ENCODE measurements at places on chromosomes 11 and 22.

DNA sequence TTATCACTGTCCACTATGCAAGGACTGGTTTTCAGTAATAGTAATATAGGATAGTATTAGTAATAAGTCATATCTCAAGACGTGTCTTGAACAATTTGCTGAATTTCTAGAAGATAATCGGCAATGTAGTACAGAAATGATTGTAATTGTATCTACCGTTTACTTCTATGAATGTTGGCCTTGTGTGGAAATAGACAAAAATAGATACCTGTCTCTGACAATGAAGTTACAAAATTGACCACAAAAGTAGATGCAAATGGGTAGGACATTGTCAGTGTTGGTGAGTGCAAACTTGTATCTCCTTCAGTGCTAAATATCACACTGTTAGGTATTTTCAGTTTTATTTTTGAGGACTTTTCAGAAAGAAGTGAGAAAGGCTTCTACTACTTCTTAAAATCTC, 43.1 kb downstream of the SVIP start:
- DNase-seq = no peak

DNA sequence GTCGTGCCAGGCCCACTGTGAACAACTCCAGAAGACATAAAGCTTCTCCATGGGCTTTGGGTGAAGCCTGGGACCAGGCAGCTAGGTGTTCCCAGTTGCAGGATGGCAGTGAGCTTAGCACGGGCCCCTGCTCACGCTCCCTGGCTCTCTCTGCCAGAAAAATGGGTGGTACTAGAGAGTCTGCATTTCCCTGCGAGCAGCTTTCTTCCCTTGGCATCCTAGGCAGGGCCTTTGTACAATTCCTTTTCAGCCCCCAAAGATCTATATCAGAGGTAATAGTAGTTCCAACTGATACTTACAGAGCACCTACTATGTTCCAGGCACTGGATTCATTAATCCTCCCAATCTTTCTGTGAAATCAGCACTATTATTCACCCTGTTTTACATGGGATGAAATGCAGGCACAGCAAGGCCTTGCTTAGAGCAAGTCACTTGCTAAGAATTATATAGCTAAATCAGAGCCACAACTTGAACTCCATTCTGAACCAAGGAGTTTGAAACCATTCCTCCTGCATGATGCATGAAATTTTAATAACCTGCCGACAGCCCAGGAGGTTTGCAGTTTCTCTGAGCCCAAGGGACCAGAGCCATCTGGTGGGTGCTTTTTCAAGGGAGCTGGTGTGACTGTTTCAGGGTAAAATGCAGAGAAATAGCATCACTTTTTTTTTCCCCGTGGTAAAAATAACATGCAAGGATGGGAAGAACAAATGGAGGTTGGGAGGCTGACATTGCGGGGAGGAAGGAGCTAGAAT, 22.7 kb downstream of the NAV2 start:
- no peak for DNase-seq

- no peak for DNase-seq
These were observed 6.1 kb downstream of the SWAP70 start for GRCh38 chr11:9669954-9670353.

DNA sequence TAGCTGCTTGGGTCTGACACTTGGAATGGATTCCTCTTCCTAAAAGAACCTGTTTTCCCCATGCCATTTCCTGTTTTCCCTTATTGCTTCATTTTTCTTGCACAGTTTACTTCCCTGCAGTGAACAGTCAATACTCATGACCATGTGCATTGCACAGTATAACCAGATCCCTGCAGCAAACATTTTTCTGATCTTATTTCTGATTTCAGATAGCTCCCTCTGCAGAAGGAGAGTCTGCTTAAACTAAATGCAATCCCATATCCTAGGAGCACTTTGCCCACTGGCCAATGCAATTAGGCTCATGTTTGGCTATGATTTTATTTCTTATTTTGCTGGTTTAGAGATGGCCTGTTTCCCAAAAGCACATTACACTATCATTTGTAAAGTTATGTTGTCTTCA, 96.7 kb upstream of the CD44 start:
- no peak for DNase-seq

DNA sequence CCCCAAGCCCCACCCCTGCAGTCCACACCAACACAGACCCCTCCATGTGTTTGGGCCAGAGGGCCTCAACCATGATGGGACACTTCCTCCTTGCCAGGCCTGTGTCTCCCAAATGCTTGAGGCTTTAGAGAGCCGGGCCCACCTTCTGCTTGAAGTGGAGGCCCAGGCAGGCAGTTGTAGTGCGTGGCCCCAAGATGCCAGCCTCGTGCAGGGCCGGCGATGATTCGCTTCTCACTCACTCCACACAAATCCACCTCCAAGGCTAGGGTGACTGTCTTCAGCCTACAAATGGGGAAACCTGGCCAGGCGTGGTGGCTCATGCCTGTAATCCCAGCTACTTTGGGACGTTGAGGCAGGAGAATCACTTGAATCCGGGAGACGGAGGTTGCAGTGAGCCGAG, 5.7 kb downstream of the PRR5 start:
- DNase-seq = no peak

- peak; percentile 46 for DNase-seq
These were observed 25.0 kb upstream of the GAL start for GRCh38 chr11:68659158-68659921.

- DNase-seq = peak; percentile 54
These were observed 17.5 kb upstream of the EHF start for GRCh38 chr11:34603129-34604001.

- DNase-seq = no peak
These were observed 497 bp upstream of the SYT12 start for GRCh38 chr11:67022341-67022933.

DNA sequence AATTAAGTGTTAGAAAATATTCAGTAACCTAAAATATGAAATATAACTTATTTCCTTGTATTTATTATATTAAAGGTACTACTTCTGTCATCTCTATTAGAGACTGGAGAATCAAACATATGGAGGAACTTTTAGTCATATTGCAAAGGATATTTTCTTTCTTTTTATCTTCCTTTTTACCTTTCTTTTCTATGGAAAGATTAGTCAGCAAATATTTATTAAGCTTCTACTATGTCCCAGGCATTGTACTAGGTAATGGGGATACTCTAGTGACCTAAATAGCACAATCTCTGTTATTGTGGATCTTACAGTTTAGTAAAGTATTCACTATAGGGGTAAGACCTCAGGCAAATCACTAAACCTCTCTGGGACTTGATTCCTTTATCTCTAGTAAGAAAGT, 18.3 kb downstream of the SIK2 start:
- no peak for DNase-seq

GRCh38 chr11:35100013-35100383, 39.0 kb upstream of the CD44 start:
- no peak for DNase-seq

DNA sequence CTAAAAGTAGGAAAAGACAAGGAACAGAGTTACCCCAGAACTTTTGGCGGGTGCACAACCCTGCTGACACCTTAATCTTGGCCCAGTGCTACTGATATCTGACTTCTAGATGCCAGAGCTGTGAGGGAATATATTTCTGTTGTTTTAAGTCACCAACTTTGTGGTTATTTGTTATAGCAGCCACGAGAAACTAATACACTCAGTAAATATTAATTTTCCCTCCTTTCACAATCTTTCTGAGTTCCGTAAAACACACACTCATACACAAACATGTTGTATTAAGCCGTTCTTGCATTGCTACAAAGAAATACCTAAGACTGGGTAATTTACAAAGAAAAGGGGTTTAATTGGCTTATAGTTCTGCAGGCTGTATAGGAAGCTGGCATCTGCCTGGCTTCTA, 16.1 kb upstream of the ZDHHC13 start:
- DNase-seq = no peak

GRCh38 chr22:20298110-20298802, 21.6 kb downstream of the DGCR6L start:
- DNase-seq = no peak

DNA sequence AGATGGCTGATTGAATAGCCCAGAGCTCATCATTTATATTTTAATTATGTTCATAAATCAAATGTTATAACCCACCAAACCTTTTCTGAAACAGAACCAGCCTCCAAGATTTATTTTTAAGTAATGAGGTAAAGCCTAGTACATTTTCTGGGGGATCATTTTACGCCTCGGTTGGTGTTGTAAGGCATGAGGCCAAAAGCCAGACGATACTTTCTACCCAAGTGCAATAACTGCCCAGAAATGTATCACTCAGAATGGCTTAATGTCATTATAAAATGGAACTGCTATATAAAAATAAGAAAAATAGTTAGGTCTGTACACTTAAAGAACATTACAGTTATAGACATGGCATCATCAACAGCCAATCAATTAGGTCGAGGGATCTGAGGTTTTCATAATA, 283.3 kb downstream of the CADM1 start:
- no peak for DNase-seq

DNA sequence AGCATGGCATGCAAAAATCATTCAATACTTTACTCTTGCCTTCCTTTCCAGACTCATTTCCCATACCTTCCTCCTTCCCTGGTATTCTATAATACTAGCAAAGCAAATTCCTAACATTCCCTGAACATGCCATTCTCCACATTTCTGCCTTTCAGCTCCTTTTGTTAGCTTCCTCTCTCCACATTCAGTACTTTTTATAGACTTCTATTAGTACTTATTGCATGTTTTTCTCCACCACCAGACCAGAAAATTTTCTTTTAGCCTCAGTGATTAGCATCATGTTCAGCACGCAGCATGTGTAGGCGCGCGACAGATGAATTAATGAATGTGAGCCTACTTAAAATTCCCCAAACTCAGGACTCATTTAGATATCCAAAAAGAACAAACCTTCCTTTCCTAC, 935.3 kb downstream of the DLG2 start:
- DNase-seq = no peak

GRCh38 chr11:128906185-128907050, 15.3 kb downstream of the KCNJ5 start:
- no peak for DNase-seq

- peak; percentile 23 for DNase-seq
These were observed 879 bp downstream of the TMEM121B start for GRCh38 chr22:17120281-17120680.

DNA sequence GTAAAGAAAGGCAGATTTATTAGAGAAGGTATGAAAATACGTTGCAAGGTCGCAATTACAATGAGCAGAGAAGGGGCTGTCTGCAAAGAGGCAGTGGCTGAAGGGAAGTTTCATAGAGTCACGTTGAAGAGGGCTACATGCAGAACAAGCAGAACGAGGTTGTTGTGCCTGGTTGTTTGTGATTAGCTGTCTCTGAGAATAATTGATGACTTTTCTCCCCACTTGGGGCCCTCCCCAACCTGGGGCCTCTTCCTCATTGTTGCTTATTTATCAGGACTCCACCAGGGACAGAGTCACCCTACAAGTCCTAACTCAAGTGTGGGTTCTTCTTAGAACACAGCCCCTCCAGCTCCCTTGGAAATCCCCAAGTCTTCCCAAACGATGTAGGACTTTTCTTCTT, 29.1 kb downstream of the CSF2RB start:
- no peak for DNase-seq

GRCh38 chr11:71322861-71323582, 70.6 kb upstream of the SHANK2 start:
- DNase-seq = no peak

DNA sequence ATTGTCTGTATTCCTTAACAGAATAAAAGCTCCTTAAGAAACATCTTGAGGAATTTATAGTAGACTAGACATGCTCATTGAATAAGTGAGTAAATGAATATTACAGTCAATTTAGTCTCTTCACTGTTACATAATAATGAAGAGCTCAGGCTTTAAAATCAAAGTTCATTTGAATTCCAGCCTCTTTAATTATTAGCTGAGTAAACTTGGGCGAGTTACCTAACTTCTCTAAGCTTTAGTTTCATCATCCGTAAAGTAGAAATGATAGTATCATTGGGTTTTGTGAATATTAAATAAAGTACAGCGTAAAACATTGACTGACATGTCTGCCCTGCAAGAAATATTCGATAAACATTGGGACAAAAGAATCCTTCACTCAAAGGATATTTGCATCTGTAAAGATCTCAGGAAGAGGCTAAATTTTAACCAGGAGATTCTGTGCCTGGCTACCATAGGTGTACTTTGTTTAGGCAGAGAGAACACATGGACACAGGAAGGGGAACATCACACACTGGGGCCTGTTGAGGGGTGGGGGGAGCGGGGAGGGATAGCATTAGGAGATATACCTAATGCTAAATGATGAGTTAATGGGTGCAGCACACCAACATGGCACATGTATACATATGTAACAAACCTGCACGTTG, 15.2 kb upstream of the BBOX1 start:
- no peak for DNase-seq

- no peak for DNase-seq
These were observed 219.7 kb downstream of the CEP164 start for GRCh38 chr11:117547195-117547850.
